SK-MEL-5 (cell line): ENCODE measurements at places on chromosomes 6 and 20. TPM values are rescaled to one million over a fixed set of nuclear protein-coding genes. Genes with fewer than 3 reads are reported as not detected.

Gene TTBK1
- not detected in 2 replicates for total RNA-seq

Gene ECT2L
- total RNA-seq, result 0.03 TPM in 1 of 2 replicates, not detected in the other

Gene FAM83C
- total RNA-seq, result not detected in 2 replicates

Gene RHAG
- total RNA-seq, result not detected in 2 replicates

Gene FOXA2
- total RNA-seq, result not detected in 2 replicates

Gene METTL24
- not detected in 2 replicates for total RNA-seq

Gene CFB
- total RNA-seq, result not detected in 2 replicates

Gene AGER
- total RNA-seq, result 0.35 and 0.85 TPM in 2 replicates

Gene TAB2
- total RNA-seq, result 12.4 and 16.6 TPM in 2 replicates

Gene OGFR
- 58.3 and 65.2 TPM in 2 replicates for total RNA-seq

Gene BMP7
- 6.8 and 12.9 TPM in 2 replicates for total RNA-seq

Gene ID4
- 30.9 and 31.9 TPM in 2 replicates for total RNA-seq

Gene FUT9
- not detected in 2 replicates for total RNA-seq

Gene CST2
- total RNA-seq, result not detected in 2 replicates
